ENCODE measurements at places on chromosomes 6 and 20.

DNA sequence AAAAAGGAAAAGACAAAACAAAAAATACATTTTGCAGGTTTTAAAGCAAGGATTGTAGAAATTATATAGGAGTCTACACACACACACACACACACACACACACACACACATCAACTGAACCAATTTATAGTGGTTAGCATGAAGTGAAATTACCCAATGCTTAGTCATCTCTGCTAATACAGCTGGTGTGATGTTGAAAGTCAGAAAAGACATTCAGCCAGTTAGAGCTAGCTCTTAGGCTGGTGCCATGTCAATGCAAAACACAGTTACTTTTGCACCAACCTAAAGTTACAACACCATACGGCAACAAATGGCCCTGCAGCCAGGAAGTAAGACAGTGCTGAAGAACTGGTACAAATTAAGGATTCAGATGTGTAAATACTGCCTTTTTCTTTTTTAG, 15.2 kb downstream of the FAM210B start:
- no peak for DNase-seq

- DNase-seq, result no peak
Measured at GRCh38 chr20:7571521-7572055, 368.7 kb downstream of the HAO1 start.

DNA sequence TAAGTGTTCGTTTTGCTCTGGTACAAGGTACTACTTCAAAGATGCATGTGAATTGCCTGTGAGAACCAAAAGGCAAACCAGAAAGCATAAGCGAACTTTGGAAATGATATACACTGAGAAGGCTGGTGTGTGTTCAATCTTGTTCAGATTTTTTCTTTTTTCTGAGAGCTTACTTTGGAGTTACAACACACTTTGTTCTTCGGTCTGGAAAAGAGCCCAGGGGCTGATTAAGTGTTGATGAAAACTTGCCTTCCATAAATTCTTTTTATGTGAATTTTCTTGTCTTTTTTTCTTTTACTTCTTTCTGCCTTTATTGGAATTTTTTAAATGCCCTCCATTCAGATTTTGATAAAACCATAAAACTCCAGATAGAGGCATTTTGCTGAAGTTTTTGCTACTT, 395.1 kb upstream of the SASH1 start:
- no peak for DNase-seq

GRCh38 chr6:151286214-151286613, 46.4 kb downstream of the AKAP12 start:
- no peak for DNase-seq

DNA sequence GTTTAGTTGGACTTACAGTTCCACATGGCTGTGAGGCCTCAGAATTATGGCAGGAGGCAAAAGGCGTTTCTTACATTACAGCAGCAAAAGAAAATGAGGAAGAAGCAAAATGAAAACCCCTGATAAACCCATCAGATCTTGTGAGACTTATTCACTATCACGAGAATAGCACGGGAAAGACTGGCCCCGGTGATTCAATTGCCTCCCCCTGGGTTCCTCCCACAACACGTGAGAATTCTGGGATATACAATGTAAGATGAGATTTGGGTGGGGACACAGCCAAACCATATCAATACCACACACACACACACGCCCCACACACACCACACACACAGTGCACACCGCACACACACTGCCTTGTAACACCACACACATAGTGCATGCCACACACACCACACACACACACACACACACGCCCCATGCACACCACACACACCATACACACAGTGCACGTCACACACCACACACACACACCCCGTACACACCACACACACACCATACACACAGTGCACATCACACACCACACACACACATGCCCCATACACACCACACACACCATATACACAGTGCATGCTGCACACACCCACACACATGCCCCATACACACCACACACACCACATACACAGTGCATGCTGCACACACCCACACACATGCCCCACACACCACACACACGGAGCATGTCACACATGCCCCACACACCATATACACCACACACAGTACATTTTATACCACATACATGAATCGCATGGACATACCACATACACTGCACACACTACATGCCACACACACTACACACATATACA, 310.5 kb downstream of the TAF4 start:
- no peak for DNase-seq

- no peak for DNase-seq
Measured at GRCh38 chr20:37777012-37777950, 83.5 kb downstream of the CTNNBL1 start.

DNA sequence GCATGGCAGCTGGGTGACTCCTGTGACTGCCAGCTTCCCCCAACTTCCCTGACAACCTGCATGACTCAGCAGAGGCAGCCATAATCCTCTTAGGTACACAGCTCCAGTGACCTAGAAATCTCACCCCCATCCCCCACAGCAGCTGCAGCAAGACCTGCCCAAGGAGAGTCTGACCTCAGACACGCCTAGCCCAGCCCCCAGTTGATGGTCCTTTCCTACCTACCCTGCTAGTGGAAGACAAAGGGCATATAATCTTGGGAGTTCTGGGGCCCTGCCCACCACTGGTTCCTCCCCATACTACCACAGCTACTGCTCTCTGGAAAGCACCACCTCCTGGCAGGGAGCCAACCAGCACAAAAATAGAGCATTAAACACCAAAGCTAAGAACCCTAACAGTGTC, 90.2 kb downstream of the F13A1 start:
- no peak for DNase-seq

GRCh38 chr6:163289447-163289846, 125.1 kb upstream of the QKI start:
- no peak for DNase-seq

- DNase-seq, result peak; percentile 22
Measured at GRCh38 chr20:21505810-21506530, 7.9 kb downstream of the NKX2-2 start.

GRCh38 chr6:36908747-36909146, 23.0 kb downstream of the C6orf89 start:
- DNase-seq, result no peak

DNA sequence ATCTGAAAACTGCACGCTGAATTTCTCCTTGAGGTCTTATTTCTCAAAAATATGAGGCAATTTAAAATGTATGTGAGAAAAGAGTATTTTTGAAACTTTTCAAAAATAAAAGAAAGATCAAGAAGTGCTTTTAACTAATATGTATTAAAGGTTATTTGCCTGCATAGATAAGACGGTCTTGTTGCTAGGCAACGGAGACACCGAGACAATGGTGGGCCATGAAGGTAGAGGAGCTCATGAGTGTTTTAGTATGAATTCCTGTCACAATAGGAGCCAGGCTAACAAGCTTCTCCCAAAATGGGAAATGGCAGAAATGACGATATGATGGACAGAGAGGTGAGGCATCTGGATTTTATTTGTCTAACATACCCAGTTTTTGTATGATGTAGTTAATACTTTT, 308.2 kb downstream of the SLC35F1 start:
- DNase-seq, result no peak

DNA sequence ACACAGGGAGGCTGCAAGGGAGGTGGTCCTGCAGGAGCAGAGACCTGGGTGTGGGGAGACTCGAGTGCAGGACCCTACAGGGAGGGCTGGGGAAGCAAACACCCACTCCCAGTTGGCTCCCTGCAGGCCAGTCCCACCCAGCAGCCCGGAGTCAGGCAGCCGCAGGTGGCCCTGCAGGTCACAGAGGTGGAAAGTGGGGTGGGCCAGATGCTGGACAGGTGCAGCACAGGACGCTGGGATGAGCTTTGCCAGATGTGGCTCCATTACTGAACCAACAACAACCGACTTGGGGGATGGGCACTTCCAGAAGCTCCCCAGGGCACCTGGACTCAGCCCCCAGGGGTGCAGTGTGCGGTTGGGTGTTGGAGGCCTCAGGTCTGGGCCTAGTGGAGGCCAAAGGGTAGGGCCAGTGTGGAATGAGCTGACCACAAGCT, 26.6 kb upstream of the MYT1 start:
- no peak for DNase-seq

- DNase-seq, result no peak
Measured at GRCh38 chr6:46251583-46252339, 81.0 kb upstream of the ENPP5 start.

DNA sequence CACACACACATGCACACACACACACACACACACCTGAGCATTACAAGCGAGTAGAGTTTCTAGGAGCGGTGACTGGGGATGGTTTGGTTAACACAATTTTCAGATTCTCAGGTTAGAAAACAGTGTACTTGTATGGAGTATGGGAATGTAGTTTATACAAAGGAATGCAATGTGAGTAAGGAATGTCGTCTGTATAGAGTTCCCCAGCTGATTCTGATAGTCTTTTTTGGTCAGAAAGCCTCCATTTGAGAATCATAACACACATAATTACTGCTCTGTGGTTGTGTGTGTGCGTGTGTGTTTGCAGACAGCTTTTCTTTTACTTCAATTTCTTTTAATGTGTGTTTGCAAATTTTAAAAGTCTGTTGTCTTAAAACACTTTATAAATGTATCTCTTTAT, 93.2 kb downstream of the MYO6 start:
- no peak for DNase-seq

DNA sequence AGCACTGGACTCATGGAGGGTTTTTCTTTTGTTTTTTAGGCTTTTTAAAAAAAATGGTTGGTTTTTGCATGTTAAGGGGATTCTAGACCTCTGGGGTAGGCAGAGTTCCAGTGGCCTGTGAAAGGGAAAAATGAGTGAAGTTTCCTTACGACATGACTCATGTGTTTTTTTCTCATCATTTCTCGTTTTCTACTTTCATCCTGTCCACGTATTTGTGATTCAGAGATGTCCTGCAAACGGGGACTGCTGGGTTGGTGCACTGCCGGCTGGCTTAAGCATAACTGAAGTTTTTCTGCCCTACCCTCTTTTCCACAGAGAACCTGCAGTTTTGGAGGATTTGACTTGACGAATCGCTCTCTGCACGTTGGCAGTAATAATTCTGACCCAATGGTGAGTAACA, 182.3 kb downstream of the SASH1 start:
- DNase-seq, result no peak

GRCh38 chr6:14966906-14967711, 278.8 kb upstream of the JARID2 start:
- DNase-seq, result no peak

DNA sequence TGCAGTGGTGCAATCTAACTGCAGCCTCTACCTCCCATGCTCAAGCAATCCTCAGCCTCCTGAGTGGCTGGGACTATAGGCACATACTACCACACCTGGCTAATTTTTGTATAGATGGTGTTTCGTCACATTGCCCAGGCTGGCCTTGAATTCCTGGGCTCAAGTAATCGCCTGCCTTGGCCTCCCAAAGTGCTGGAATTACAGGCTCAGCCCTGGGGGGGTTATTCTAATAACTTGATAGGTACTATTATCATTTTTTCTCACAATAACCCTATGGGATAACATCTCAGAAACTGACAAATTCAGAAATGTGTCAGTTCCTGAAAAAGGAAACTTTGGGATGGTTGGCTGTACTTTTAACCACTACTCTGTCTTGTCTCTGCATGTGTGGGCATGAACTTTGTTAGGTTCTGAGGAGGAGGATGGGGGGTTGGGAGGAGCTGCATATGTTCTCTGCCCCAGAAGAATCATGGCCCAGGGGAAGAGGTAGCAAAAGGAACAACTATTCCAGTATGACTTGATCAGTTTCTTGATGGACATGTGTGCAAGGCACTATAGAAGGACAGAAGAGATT, 169.9 kb downstream of the CARMIL1 start:
- no peak for DNase-seq

DNA sequence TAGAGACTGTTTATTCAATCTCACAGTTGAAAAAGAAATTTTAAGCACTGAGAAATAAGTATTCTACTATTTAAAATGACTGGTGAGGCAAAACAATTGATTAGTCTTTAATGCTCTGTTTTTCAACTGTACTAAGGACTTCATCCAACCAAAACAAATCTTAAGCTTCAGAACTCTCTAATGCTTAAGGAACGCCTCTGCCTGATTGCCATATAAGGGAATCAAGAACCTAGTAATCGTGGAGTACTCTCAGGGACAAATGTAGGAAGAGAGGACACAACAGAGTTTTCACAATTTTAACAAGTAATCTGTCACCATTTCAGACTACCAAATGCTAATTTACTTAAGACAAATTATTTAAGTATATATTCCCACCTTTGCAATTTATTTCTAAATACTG, 16.1 kb downstream of the FBXO30 start:
- no peak for DNase-seq
